ENCODE measurements at places on chromosomes 5 and 9.

DNA sequence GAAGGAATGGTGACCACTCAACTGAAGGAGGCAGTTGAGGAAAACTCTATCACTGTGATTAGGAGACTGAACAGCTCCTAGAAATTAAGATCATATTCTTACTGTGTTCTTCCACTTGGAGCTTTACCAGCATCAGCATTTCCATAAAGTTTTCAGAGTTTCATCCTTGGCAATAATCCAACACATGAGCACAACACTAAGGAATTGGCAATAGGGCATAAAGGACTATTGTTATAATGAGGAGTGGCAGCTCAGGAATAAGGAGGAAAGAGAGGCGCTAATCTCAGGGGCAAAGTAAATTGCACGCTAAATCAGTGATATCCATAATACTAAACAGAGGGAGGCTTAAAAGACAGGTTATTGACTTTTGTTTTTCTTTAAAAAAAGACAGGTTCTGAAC, 338.9 kb downstream of the EFNA5 start:
- no peak for DNase-seq

DNA sequence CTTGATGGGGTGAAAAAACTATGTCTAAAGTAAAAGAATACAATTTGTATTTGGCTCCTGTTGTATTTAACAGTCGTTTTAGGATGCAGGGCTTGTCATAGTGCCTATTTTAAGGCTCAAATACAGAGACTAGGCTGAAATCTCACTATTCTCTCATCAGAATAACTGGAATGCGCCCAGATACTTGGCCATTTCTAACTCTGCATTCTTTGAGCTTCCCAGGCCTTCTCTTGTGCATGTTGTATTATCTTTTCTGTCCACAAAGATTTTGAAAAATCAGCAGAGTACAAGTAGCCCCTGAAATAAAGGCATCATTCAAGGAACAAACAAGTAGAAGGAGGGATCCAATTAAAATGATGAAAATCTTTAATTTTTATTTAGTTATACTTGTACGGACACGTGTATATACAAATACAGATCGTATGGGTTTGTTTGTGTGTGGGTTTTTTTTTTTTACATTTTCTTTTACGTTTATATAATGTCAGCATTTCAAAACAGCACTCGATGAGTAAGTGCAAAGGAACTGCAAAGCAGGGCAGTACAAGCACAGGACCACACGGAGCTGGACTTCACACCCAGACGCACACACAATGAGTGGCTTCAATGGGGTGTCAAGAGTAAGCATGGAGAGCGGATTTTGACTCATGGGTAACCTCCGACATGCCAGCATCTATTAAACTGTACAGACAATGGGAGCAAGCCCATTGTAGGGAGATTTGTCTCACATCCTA, 294.0 kb downstream of the EFNA5 start:
- no peak for DNase-seq

GRCh38 chr9:92547356-92547755, 11.6 kb upstream of the ECM2 start:
- DNase-seq: no peak

DNA sequence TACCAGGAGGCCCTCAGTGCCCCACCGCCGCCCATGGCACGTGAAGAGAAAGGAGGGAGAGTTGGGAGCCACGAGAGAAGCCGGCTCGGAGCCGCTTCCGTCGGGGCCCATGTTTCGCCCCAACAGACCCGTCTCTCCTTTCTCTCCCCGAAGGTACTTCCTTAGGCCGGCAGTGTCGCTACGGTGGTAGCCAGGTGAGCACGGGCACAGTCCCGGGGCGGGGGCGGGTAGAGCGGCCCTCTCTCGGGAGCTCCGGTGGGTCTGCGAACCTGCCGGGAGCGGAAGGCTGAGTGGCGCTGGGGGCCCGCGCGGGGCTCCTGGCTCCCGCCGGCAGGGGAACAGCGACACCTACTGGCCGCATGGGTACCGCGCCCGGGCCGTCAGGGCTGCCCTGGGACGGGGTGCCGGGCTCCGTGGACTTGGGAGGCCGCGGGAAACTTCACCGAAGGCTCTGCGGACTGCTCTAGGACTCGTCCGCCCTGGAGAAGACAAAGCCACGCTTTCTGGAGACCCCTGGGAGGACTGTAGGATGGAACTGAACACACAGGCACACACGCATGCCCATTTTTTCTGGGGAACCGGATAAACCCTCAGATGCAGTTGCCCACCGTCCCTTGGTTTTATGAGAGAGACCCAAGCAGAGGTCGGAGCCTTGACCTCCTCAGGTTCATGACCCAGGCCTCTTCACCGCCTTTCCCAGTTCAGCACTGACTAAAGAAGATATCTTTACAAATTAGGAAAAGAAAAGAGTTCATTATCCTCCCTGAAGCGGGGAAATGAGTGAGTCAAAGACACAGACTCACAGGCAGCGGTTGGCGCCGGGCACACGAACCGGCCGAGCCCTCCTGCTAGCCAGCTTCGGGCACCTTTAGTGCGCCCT, 202.5 kb downstream of the MEF2C start:
- DNase-seq: peak; percentile 35

- DNase-seq: no peak
Measured at GRCh38 chr5:23026252-23027170, 173.4 kb upstream of the CDH12 start.

DNA sequence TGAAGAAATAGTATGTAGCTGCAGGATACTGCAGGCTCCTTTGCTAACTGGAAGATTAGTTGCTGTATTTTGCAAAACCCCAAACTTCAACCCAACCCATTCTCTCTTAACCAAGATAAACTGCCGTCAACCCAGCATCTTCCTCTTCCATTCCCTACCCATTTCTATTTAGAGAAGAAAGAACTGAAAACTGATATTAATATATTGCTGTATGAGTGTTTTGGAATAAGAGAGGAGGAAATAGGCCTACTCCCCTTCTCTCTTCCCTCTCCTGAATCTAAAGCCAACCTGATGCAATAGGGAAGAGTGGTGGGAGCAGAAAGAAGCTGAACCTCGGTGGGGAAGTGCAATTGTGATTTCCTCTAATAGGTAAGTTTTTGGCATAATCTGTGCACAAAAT, 83.7 kb downstream of the TMEM215 start:
- no peak for DNase-seq

DNA sequence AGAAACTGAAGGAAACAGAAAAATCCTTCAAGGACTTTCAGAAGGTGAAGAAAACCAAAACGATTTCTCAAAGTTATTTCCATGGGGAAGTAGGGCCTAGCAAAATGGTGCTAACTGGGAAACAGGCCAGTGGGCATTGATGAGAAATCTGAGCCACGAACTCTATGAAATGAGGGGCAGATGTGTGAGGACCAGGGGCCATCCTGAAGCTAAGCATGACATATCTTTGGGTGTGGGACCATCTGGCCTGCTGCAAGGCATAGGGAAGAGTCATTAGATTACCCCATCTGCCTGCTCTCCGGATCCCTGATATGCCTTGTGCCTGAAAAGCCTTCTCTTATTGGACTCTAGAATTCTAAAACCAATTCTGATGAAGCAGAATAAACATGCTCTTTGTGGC, 143.8 kb downstream of the PALM2AKAP2 start:
- no peak for DNase-seq

- DNase-seq: no peak
Measured at GRCh38 chr9:117783828-117784227, 79.6 kb downstream of the TLR4 start.

GRCh38 chr5:165695796-165696195, 2190.4 kb downstream of the MAT2B start:
- no peak for DNase-seq

- no peak for DNase-seq
Measured at GRCh38 chr5:153784277-153784676, 254.4 kb downstream of the FAM114A2 start.

GRCh38 chr9:109463924-109464625, 34.0 kb downstream of the PTPN3 start:
- no peak for DNase-seq

- DNase-seq: no peak
Measured at GRCh38 chr9:90801973-90802322, 329 bp downstream of the SYK start.

- DNase-seq: no peak
Measured at GRCh38 chr9:16811987-16812685, 58.3 kb downstream of the BNC2 start.

DNA sequence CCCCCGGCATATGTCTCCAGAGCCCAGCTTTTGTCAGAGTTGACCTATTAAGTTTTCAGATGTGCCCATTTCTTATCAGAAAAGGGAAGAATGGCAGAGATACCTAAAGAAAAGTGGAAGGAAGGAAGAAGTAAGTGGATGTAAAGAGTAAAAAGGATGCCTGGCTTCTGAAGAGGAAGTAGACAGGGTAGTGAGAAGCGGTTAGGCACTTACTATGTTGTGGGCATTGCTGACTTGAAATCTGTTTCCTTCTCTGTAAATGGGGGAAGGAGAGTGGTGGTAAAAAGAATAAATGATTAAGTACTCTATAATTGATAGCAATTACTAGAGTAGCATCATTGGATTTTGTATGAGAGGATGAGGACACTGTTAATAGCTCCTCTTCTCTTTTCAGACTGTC, 9.9 kb downstream of the ANP32B start:
- DNase-seq: no peak

- no peak for DNase-seq
Measured at GRCh38 chr5:143576711-143577484, 173.4 kb upstream of the NR3C1 start.

DNA sequence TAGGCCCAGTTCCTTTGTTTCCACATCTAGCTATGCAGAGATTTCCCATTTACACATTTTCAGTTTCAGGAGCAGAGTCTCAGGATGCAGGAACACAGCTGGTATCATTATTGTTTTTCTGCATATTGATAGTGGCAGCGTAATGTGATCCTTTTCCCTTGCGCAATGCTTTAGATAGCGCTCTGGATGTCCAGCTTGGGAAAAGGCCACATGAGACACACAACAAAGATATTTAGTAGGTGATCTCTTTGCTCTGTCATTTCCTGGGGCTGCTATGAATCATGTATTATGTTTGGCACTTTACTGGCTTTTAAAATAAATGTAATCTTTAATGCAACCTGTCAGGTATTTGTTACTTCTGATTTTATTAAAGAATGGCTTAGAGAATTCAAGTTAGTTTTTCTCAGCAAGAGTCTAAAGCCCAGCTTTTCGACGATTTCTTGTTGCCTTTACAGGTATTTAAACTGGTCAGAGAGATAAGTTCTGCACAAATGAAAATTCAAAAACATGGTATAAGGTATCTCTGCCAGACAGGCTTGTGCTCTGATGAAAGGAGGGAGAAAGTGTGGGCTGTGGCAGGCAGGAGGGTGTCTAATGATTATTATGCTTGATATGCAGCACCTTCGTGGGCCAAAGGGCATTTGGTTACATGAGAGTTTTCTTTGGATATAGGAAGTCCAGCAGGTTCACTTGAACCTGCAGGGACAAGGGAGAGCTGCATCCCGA, 42.2 kb downstream of the PTTG1 start:
- no peak for DNase-seq

DNA sequence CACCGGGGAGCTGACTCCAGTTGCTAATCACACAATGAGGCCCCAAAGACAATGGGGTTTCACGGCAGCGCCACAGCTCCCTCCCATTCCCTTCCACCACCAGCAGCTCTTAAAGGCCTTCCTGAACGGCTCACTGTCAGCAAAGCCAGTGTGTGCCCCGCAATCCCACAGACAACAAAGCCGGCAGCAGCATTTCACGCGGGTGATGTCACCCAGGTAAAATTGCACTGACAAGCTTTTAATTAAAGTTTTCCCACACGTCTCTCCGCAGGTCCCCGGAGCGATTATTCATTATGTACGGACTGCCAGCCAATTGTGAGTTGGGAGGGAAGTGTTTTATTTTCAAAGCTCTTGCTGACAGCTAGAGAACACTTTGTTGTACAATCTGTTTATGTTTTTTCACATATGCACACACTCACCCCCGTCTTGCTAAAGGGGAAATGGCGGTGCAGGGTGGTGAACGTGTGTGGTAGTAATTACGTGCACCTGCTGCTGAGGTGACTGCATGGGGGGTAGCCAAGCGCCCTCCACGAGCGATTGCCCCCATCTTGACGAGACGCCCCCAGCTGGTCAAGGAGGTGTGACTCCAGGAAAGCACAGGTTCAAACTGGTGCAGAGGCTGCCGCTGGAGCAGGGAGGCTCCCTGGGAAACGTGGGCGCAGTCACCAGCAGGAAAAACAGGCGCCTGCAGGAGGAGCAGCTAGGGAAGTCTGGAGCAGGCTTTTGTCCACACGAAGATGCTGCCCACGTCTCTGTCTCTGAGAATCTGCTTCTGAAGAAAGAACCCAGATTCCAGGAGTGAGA, 65.0 kb downstream of the IRX2 start:
- no peak for DNase-seq
